ENCODE measurements at places on chromosomes 6 and 20. TPM values are rescaled to one million over a fixed set of nuclear protein-coding genes. Genes with fewer than 3 reads are reported as not detected.

Gene HLA-DQA2
- polyA plus RNA-seq = 155 TPM

Gene OLIG3
- not detected for polyA plus RNA-seq

Gene L3MBTL1
- 2.4 TPM for polyA plus RNA-seq

Gene IL17A
- polyA plus RNA-seq = not detected

Gene SEL1L2
- polyA plus RNA-seq = not detected

Gene QRSL1
- 84.0 TPM for polyA plus RNA-seq

Gene SALL4
- polyA plus RNA-seq = not detected

Gene EIF2S2
- 17.5 TPM for polyA plus RNA-seq

Gene PKIB
- polyA plus RNA-seq = not detected

Gene TP53TG5
- 0.16 TPM for polyA plus RNA-seq

Gene SLC24A3
- polyA plus RNA-seq = not detected
